Omental fat pad (tissue), 4 donors: ENCODE measurements at places on chromosomes 13 and 19. TPM values are rescaled to one million over a fixed set of nuclear protein-coding genes. Genes with fewer than 3 reads are reported as not detected.

GRCh38 chr19:45637890-45638667, 1.1 kb downstream of the EML2 start:
- DNase-seq, result no peak

- DNase-seq, result no peak
Measured at GRCh38 chr19:41960973-41961372, 1.9 kb upstream of the RABAC1 start.

GRCh38 chr19:6253954-6254733, 25.6 kb downstream of the MLLT1 start:
- no peak for DNase-seq

- DNase-seq, result no peak
Measured at GRCh38 chr13:26695360-26695705, 65.3 kb downstream of the GPR12 start.

DNA sequence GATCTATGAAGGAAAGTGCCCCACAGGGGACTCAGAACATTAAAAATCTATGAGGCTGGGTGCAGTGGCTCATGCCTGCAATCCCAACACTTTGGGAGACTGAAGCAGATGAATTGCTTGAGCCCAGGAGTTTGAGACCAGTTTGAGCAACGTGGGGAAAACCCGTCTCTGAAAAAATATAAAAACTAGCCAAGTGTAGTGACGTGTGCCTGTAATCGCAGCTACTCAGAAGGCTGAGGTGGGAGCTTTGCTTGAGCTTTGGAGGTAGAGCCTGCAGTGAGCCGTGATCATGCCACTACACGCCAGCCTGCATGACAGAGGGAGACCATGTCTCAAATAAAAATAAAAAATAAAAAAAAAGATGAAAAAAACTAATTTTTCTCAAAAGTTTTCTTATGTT, 1070.6 kb downstream of the PCDH9 start:
- no peak for DNase-seq

DNA sequence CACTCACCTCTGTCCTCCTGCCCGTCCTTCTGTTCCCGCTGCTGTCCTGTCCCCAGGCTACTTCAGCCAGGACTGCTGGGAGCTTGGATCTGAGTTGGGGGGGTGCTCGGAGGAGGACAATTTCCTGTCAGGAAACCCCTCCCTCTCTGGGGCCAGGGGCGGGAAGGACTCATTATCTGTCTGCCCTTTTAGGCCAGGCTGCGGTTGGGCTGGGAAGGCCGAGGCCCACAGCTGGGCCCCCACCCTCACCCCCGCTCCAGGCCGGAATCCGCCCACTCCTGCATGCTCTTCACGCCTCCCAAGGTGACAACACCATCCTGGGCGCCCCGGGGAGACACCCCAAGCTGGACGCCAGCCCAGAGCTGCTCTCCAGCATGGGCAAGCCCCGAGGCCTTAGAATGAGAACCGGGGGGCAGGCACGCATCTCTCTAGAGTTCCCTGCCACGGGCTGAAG, at the start of gene EXOC3L2:
Gene EXOC3L2 (minus strand): TSS at position 74 of the 454 bp plus-strand sequence. CDS start 6,362 bp downstream, outside the sequence.
- no peak for DNase-seq

The FAM83E gene
- 0.47 TPM for total RNA-seq

- no peak for DNase-seq
Measured at GRCh38 chr19:35673121-35673804, 6.9 kb downstream of the UPK1A start.

The ZNF729 gene
- total RNA-seq, result not detected

- DNase-seq, result no peak
Measured at GRCh38 chr13:31919971-31920726, 111.4 kb upstream of the FRY start.

- no peak for DNase-seq
Measured at GRCh38 chr13:56457535-56458190, 683.1 kb upstream of the PRR20A start.

DNA sequence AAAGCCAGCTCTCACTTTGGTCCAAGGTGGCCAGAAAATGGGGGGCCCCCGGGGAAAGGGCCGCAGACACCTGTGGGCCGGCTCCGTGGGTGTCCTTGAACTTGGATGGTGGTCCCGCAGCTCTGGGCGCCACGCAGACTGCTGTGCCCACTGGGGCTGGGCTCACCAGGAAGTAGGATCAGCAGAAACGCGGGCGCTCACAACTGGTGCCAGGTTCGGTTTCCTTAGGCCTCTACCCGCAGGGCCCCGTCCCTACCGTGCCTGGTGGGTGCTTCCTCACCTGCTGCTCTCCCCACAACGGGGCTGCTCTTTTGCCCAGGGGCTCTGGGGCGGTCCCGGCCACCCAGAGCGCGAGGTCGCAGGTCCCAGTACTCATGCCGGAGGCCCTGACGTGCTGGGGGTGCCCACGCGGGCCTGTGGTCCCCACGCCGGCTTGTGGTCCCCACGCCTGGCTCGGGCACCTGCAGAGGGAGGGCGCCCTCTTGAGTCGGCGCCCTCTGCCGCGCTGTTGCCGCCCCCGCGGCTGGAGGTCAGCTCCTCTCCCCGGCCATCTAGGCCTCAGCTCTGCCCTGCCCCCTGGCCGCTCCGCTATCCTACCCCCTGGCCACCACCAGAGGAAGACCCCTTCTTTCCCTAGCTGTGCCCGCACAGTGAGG, 1303.6 kb downstream of the UQCRFS1 start:
- DNase-seq, result no peak

- DNase-seq, result no peak
Measured at GRCh38 chr19:6694147-6694815, 24.3 kb upstream of the TNFSF14 start.
